HAP-1 (cell line): ENCODE measurements at places on chromosomes 6 and 20.

- no peak for DNase-seq
These were observed 191.4 kb downstream of the NFATC2 start for GRCh38 chr20:51350941-51351631.

GRCh38 chr20:15889061-15889460 is 684.2 kb downstream of the KIF16B start:
- DNase-seq, result no peak

- DNase-seq, result no peak
These were observed 259.9 kb upstream of the SASH1 start for GRCh38 chr6:148082696-148083095.

GRCh38 chr20:50188287-50188688 is 2.3 kb upstream of the CEBPB start:
- DNase-seq, result no peak
